ENCODE measurements at places on chromosomes 13 and 19.

DNA sequence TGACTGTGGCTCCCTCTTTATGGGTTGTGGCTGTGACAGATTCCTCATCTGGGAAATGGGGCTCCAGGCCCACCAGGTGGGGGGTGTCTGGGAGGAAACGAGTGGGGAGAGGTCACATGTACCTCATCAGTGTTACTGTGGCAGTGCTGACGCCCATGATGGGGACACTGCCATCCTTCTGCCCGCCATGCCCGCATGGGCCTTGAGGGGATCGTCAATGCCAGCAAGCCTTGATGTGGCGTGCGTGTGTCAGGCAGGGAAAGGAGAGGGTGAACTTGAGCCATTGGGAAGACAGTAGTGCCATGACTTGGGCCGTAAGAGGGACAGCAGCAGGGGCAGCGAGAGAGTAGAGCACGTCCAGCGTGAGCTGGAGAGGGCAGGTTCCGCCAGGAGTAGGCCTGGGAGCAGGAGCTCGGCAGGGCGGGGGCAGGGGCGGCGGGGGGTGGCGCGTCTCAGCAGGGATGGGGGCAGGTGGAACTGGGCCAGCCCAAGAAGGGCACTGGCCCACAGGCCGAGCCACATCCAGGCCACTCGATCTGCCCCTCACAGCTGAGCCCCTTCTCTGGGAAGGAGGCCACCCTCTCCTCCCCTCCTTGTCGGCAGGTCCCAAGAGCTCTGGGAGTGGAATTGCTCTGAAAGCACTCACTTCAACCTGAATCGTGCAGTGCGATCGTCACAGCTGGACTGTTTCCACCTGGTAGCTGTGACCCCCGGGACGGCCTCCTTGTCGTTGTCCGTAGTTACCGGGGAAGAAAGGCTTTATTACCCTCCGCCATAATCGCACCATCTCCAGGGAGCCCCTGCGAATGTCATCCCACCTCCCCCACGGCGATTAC, 9.9 kb downstream of the KLHL26 start:
- H3K36me3 ChIP-seq = no peaks in the 10 kb centered on the region
- no peak overlapping the region for H3K4me3 ChIP-seq
- peak; percentile 75 for DNase-seq
- no peaks in the 10 kb centered on the region for H3K27me3 ChIP-seq
- H3K4me1 ChIP-seq = peaks cover 40% of the 10 kb centered on the region

GRCh38 chr19:47445937-47446402, 25.7 kb downstream of the SLC8A2 start:
- H3K36me3 ChIP-seq = no peaks in the 10 kb centered on the region
- peaks cover 27% of the 10 kb centered on the region for H3K27me3 ChIP-seq
- H3K4me3 ChIP-seq = no peak overlapping the region
- peak; percentile 89 for DNase-seq

DNA sequence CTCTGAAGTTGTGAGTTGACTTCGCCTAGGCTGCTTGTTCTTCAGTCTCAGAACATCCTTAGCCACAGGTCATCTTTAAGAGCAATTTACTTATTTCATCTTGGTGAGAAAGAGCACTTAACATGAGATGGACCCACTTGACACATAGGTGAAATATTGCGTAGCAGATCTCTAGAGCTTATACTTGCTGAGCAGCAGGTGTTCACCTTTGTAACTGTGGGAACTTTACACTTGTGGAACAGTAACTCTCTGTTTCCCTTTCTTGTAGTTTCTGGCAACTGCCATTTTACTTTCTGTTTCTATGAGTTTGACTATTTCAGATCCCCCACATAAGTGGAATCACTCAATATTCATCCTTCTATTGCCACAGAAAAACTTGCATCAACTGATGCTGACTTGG, 95.7 kb downstream of the SLC10A2 start:
- H3K27me3 ChIP-seq = no peaks in the 10 kb centered on the region
- H3K36me3 ChIP-seq = no peaks in the 10 kb centered on the region
- H3K4me3 ChIP-seq = no peak overlapping the region
- no peak overlapping the region for H3K27ac ChIP-seq

- no peaks in the 10 kb centered on the region for H3K27me3 ChIP-seq
- H3K4me3 ChIP-seq = no peak overlapping the region
- H3K27ac ChIP-seq = peak overlapping the region; percentile 17
- H3K36me3 ChIP-seq = no peaks in the 10 kb centered on the region
- no peak for DNase-seq
- H3K4me1 ChIP-seq = no peaks in the 10 kb centered on the region
These were observed 1376.3 kb upstream of the SLC10A2 start for GRCh38 chr13:104442536-104442935.

GRCh38 chr13:113912596-113912995, 48.7 kb upstream of the GAS6 start:
- no peak for DNase-seq
- H3K4me3 ChIP-seq = no peak overlapping the region
- H3K36me3 ChIP-seq = no peaks in the 10 kb centered on the region
- no peak overlapping the region for H3K27ac ChIP-seq
- H3K27me3 ChIP-seq = no peaks in the 10 kb centered on the region
- H3K4me1 ChIP-seq = no peaks in the 10 kb centered on the region

- H3K27me3 ChIP-seq = no peaks in the 10 kb centered on the region
- H3K4me3 ChIP-seq = no peak overlapping the region
- H3K36me3 ChIP-seq = no peaks in the 10 kb centered on the region
- H3K4me1 ChIP-seq = peaks cover 4% of the 10 kb centered on the region
These were observed 22.5 kb downstream of the LGALS16 start for GRCh38 chr19:39677961-39678889.

GRCh38 chr13:71704656-71705055, 162.3 kb downstream of the DACH1 start:
- no peaks in the 10 kb centered on the region for H3K27me3 ChIP-seq
- H3K27ac ChIP-seq = no peak overlapping the region
- H3K4me1 ChIP-seq = no peaks in the 10 kb centered on the region

DNA sequence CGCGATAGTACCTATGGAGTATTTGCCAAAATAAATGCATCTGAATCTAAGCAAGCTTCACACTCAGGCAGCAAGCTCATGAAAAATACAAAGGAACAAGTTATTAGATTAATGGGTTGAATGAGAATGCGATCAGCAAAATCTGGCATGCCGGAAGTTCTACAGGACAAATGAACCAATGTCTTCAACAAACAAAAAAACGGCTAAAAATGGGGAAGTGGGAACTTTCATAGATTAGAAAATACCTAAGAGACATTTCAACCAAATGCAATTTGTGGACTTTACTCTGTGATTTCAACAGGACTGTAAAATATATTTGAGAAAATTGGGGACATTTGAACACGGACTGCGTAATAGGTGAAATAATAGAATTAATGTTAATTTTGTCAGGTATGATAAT, 22.4 kb upstream of the RNASEH2B start:
- H3K27ac ChIP-seq = no peak overlapping the region
- H3K36me3 ChIP-seq = no peaks in the 10 kb centered on the region
- no peak overlapping the region for H3K4me3 ChIP-seq

- no peak for DNase-seq
- H3K4me3 ChIP-seq = no peak overlapping the region
- H3K27ac ChIP-seq = no peak overlapping the region
- H3K36me3 ChIP-seq = no peaks in the 10 kb centered on the region
- peaks cover 2% of the 10 kb centered on the region for H3K4me1 ChIP-seq
These were observed 102.7 kb downstream of the ELF1 start for GRCh38 chr13:40916207-40916998.

DNA sequence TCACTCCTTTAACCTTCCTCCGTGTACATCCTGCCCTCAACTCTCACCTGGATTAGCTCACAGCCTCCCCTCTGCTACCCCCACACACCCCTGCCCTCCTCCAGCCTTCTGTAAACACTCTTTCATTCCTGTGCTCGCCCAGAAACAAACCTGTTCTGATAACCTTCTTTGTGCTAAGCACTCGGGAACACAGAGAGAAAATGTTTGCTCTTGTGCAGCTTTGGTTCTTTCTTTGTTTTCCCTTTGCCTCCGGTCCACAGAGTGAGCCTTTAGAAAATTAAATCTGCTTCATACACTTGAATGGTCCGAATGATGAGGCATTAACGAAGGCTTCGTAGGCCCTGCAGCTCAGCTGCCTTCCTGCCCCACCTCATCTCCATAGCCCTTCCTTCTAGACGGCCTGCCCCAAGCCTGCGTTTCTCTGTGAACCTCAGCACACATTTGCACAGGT, 6.6 kb upstream of the ZDHHC20 start:
- no peaks in the 10 kb centered on the region for H3K36me3 ChIP-seq
- DNase-seq = no peak
- H3K27ac ChIP-seq = no peak overlapping the region
- H3K27me3 ChIP-seq = no peaks in the 10 kb centered on the region

GRCh38 chr13:73585236-73585635, 526.4 kb downstream of the KLF5 start:
- H3K4me3 ChIP-seq = no peak overlapping the region
- DNase-seq = no peak
- no peak overlapping the region for H3K27ac ChIP-seq
- H3K4me1 ChIP-seq = no peaks in the 10 kb centered on the region

GRCh38 chr13:111519490-111520170, 199.2 kb downstream of the TEX29 start:
- H3K4me3 ChIP-seq = no peak overlapping the region
- no peak overlapping the region for H3K27ac ChIP-seq
- DNase-seq = no peak
- no peaks in the 10 kb centered on the region for H3K36me3 ChIP-seq
- H3K27me3 ChIP-seq = no peaks in the 10 kb centered on the region
- H3K4me1 ChIP-seq = no peaks in the 10 kb centered on the region

GRCh38 chr19:1646659-1647453, 5.6 kb downstream of the TCF3 start:
- no peak overlapping the region for H3K4me3 ChIP-seq

GRCh38 chr19:45211751-45212381, 33.3 kb downstream of the BLOC1S3 start:
- H3K27ac ChIP-seq = peak overlapping the region; percentile 51
- no peaks in the 10 kb centered on the region for H3K36me3 ChIP-seq
- peak; percentile 38 for DNase-seq
- H3K27me3 ChIP-seq = no peaks in the 10 kb centered on the region

DNA sequence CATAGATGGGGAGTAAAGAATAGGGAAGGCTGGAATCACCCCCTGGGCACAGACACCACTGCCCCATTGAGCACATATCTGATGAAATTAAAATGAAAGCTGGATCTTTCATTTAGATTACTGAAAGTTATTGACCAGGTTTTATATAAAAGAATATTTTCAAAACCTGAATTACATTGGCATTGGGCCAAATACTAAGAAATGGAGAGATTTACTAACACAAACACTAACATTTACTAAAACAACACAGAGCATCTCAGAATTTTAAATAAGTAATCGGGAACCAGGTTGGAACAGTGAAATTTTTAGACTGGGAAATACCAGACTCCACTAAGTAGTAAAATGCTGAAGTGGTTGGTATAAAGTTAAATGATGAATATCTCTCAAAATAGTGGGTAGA, 88.9 kb downstream of the HS6ST3 start:
- H3K4me1 ChIP-seq = no peaks in the 10 kb centered on the region
- no peak overlapping the region for H3K27ac ChIP-seq
- no peaks in the 10 kb centered on the region for H3K27me3 ChIP-seq
- DNase-seq = no peak

DNA sequence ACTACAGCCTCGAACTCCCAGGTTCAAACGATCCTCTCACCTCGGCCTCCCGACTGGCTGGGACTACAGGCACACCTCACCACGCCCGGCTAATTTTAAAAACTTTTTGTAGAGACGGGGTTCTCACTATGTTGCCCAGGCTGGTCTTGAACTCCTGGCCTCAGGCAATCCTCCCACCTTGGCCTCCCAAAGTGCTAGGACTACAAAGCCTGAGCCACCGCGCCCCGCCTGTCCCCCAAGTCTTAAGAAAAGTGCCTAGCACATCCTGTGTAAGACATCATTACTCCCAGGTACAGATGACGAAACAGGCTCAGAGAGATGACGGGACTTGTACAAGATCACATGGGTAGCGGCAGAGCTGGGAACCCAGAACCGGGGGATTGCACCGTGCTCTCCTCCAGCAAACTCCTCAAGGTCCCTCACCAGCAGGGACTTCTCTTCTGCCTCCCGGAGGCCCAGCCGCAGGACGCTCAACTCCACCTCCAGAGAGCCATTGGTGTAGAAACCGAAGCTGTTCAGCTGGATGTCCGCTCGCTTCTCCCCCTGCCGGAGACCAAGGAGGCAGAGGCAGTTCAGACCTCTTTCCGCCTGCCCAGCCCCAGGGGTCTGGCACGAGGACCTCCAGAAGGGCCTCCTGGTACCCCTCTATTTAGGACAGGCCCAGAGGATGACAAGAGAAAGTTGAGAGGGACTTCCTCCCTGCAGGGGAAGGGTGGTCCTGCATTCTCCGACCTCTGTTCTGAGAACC, 1.0 kb downstream of the GPR108 start:
- peak overlapping the region; percentile 95 for H3K27ac ChIP-seq
- H3K4me3 ChIP-seq = peak overlapping the region; percentile 75
- DNase-seq = peak; percentile 91
- no peaks in the 10 kb centered on the region for H3K27me3 ChIP-seq

GRCh38 chr19:54432144-54432738, 16.8 kb upstream of the LENG8 start:
- H3K27ac ChIP-seq = no peak overlapping the region
- no peak for DNase-seq
- peaks cover 3% of the 10 kb centered on the region for H3K4me1 ChIP-seq
- H3K27me3 ChIP-seq = no peaks in the 10 kb centered on the region
- no peak overlapping the region for H3K4me3 ChIP-seq

GRCh38 chr19:44998025-44998424, 3.2 kb upstream of the RELB start:
- H3K27me3 ChIP-seq = no peaks in the 10 kb centered on the region
- no peak for DNase-seq
- no peaks in the 10 kb centered on the region for H3K36me3 ChIP-seq
- peaks cover 5% of the 10 kb centered on the region for H3K4me1 ChIP-seq
- H3K27ac ChIP-seq = no peak overlapping the region

DNA sequence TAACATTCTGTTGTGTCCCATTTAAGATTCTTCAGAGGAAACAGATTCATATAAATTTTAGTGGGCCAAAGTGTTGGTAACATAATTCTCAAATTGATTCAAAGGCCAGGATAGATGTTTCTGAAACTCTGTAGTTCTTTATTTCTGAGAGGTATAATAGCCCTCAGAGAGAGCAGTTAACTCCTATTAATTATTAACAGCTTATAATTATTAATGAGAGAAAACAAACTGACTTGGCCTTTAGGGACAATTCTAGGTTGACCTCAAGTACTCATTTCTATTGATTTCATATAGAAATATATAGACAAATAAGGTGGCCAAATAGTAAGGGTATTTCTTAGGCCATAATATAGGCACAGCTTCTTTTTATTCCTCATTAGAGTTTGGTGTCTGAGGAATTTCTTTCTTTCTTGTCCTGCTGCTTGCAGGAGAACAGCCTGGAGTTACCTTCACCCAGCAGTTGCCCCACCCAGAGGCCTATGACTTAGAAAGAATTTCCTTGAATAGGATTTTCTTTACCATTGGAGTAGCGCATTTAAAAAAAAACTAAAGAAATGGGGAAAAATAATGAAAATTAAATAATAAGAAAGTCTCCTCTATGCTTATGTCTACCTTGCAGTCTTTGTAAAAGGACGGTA, 1430.1 kb upstream of the SPRY2 start:
- no peaks in the 10 kb centered on the region for H3K36me3 ChIP-seq
- H3K4me1 ChIP-seq = no peaks in the 10 kb centered on the region
- DNase-seq = peak; percentile 32
- H3K27me3 ChIP-seq = no peaks in the 10 kb centered on the region
- H3K4me3 ChIP-seq = no peak overlapping the region
